SW 1271 (cell line): ENCODE measurements at places on chromosomes 12 and 14.

- peak; percentile 39 for DNase-seq
These were observed 985.7 kb upstream of the FBXO33 start for GRCh38 chr14:40417777-40418401.

GRCh38 chr14:34912182-34912581 is 37.0 kb upstream of the BAZ1A start:
- no peak for DNase-seq

- DNase-seq = no peak
These were observed 497.9 kb downstream of the EGLN3 start for GRCh38 chr14:33452995-33453394.

- DNase-seq = no peak
These were observed 402.1 kb downstream of the AACS start for GRCh38 chr12:125467363-125467762.

DNA sequence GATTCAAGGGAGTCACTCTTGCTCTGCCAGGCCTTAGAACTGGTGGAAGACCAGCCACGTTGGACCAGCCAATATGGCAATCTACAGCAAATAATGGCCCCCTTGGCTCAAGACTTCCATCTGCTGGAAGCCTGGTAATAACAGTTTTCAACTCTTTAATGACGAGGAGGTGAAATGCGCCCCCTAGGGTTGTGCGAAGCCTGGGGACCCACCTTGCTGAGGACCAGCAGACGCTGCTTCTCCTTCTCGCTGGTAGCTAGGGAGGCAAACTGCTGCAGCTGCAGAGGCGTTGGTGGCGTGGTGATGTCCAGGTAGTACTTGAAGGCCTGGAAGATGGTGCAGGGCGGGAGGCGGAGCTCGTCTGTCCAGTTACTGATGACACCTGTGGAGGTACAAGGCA is 41.5 kb upstream of the FBXO21 start:
- DNase-seq = no peak

GRCh38 chr14:59398841-59399240 is 66.3 kb downstream of the GPR135 start:
- no peak for DNase-seq

GRCh38 chr14:102848830-102849525 is 71.7 kb downstream of the TRAF3 start:
- no peak for DNase-seq

DNA sequence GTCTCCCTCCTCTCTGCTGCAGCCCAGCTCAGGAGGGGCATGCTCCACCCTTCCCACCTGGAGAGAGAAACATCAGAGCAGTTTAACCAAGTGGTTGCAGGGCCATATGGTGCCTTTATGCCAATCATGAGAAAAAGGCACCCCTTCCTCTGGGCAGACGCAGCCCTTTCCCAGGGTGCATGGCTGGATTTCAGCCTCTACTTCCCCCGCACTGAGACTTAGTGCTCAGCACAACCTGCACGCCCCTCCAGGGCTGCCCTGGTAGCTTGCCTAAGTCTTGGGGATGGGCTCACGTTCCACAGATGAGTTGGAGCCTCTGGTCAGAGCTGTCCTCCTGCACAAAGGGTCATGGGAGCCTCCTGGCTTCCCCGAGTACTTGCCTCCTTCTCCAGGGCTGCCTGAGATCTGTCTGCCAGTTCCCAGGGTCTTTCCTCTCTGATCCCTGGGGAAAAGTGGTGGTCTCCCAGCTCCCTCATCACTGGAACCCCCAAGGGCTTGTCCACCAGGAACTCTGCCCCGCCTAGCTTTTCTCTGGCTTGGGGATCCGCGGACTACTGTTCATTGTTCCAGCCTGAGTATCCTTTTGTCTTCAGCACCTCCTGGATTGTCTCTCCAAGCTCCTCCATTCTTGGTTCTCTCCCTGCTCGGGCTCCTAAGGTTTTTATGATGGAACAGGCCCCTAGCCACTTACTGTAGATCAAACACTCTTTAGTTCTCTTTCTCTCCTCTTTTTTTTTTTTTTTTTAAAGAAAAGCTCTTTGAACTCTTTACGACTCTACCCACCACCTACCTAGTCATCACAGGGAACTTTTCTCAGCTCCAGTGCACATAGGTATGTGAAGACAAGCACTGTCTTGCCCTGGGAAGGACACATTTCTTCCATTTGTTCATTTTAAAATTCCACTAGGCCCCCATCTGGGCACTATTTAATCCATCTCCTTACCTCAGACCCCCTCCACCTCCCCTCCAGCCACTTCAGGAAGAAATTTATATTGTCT is 6.1 kb upstream of the KRT74 start:
- no peak for DNase-seq

DNA sequence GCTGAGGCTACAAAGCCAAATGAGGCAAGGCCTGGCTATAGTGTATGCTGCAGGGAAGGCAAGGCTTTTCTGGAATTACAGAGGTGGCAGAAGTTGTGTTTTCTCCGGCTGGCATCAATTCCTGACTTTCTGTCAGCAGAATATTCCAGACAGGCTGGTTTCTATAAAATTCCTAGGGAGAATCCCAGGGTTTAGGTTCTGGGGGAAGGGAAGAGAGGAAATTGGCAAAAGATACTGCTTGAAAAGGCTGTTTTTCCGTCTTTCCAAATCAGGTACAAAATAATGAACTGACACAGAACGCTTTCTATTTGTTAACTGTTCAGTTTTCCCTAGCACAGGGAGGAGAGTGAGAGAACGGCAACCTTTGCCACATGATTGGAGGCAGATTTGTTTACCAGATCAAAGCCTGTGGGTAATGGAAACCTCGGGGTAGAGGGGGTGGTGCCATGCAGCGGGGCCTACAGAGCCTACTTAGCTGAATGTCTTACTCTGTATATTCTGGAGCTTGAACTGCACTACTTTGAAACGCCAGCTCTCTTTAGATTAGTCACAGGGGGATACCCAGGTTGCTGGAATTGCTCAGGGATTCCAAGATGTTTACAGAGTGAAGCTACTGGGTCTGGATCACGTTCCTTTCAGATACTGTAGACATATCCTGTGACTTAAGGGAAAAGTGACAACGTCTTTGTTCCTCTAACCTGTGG is 65.8 kb upstream of the DACT1 start:
- no peak for DNase-seq

DNA sequence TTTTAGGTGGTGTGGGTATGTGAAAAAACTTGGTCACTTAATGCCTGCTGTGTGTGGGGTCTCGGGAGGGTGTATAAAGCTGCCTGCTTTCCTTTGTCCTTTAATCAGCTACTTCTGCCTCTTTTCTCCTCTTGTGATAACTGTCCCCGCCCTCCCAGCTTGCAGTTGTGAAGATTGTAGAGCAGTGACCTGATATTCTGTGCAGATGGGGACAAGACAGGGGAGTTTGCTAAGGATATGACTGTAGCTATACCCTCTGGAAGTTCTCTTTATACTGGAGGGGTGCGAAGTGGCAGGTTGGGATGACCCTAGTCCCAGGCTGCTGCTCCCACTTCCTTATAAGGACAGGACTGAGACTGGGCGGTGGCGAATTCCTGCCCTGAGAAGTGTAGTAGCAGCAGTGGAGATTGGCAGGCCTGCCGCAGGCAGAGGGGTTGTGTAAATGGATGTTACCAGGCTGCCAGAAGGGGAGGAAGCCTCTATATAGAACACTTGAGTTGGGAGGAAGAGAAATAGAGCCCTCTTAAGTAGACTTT is 835 bp downstream of the MYL6 start:
- DNase-seq = no peak
